ENCODE measurements at places on chromosomes 6 and 20. TPM values are rescaled to one million over a fixed set of nuclear protein-coding genes. Genes with fewer than 3 reads are reported as not detected.

Gene HEY2
- total RNA-seq = 3.9 TPM

Gene NKAIN2
- total RNA-seq = 12.4 TPM

Gene BEND6
- total RNA-seq = 2.5 TPM

Gene EYA2
- 1.1 TPM for total RNA-seq

Gene ASF1A
- total RNA-seq = 25.3 TPM

Gene HLA-DRB1
- total RNA-seq = 31.2 TPM

Gene ELOVL4
- 2.3 TPM for total RNA-seq

Gene TMC2
- total RNA-seq = not detected

Gene HLA-DRB5
- 1.8 TPM for total RNA-seq

Gene SCGN
- 0.35 TPM for total RNA-seq

Gene RBBP8NL
- total RNA-seq = 0.93 TPM

Gene HSPA1L
- total RNA-seq = 2.9 TPM

Gene UBD
- 1.1 TPM for total RNA-seq

Gene OR2H2
- total RNA-seq = not detected

Gene CPXM1
- total RNA-seq = 146 TPM

Gene PRL
- 0.58 TPM for total RNA-seq

Gene FUT9
- total RNA-seq = 4.0 TPM

Gene LPA
- 0.06 TPM for total RNA-seq

Gene C2
- 7.1 TPM for total RNA-seq

Gene PKIG
- 39.8 TPM for total RNA-seq
